Uterus (tissue), 4 donors: ENCODE measurements at places on chromosomes 12 and 14. TPM values are rescaled to one million over a fixed set of nuclear protein-coding genes. Genes with fewer than 3 reads are reported as not detected.

Gene DAO
- not detected for total RNA-seq

Gene TRHDE
- total RNA-seq = 31.2 TPM

Gene SYNE3
- total RNA-seq = 8.8 TPM

Gene MANSC4
- total RNA-seq = 0.73 TPM

Gene DPPA3
- not detected for total RNA-seq

Gene GALC
- total RNA-seq = 11.8 TPM

Gene MIP
- not detected for total RNA-seq

Gene MMP19
- 36.6 TPM for total RNA-seq

Gene SERPINA5
- 2.3 TPM for total RNA-seq

Gene ZFYVE1
- 14.7 TPM for total RNA-seq

- DNase-seq = no peak
Measured at GRCh38 chr12:91722072-91722471, 423.6 kb downstream of the BTG1 start.

DNA sequence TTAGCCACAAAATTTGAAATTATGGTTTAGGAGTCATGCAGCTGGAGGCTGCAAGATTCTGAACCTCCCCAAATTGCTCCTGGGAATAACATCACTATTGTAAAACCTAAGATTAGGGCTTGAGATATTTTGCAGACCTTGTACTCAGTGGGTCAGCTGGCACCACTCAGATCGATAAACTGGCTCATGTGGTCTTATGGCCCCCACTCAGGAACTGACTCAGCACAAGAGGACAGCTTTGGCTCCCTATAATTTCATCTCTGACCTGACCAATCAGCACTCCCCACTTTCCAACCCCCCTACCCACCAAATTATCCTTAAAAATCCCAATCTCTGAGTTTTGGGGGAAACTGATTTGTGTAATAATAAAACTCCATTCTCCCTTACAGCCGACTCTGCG, 161.6 kb downstream of the BRMS1L start:
- no peak for DNase-seq

- no peak for DNase-seq
Measured at GRCh38 chr14:20093442-20093841, 17.1 kb upstream of the OR4K17 start.

- no peak for DNase-seq
Measured at GRCh38 chr14:79298373-79298772, 912.9 kb downstream of the DIO2 start.

DNA sequence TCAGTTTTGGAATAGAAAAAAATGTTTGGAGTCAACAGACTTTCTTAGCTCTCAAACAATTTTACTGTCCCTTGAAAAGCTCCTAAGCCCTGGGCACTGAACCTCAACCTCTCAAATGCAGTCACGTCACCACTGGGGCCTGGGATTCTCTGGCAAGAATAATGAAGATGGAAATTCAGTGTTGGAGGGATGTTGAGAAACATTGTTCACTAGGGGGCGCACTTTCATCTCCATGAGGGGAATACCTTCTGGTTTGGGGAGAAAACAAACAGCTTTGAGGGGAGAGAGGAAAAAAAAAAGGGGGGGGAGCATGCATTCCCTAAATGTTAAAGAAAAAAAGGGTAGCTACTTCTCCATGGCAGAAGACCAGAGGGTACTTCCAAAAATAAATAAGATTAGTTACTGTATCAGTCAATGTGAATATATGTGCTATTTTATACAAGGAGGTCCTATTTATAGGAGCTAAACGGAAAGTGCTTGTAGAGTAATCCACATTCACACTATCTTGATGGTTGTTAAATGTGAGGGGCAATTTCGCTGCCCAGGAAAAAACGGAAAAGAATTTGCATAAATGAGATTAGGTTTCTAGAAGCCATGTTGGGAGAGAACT, 5.8 kb upstream of the TBPL2 start:
- peak; percentile 48 for DNase-seq

GRCh38 chr12:7602277-7602676, 63.4 kb downstream of the APOBEC1 start:
- no peak for DNase-seq

- DNase-seq = no peak
Measured at GRCh38 chr12:5440978-5441377, 9.1 kb downstream of the NTF3 start.

DNA sequence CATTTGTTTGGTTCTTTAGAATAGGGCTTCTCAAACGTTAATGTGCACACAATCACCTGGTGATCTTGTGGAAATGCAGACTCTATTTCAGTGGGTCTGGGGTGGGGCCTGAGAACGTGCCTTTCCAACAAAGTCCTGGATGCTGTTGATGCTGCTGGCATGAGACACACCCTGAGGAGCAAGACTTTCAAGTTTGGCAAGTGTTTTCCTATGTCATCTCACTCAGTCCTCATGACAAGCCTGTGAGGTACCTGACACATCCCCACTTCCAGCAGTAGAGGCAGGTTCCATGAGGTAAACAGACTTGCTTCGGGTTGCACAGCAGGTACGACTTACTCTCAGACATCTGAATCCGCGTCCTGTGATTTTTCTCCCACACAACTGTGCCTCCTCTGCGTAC, 147.1 kb downstream of the MYRFL start:
- DNase-seq = no peak

GRCh38 chr12:5442251-5443006, 10.5 kb downstream of the NTF3 start:
- DNase-seq = no peak

DNA sequence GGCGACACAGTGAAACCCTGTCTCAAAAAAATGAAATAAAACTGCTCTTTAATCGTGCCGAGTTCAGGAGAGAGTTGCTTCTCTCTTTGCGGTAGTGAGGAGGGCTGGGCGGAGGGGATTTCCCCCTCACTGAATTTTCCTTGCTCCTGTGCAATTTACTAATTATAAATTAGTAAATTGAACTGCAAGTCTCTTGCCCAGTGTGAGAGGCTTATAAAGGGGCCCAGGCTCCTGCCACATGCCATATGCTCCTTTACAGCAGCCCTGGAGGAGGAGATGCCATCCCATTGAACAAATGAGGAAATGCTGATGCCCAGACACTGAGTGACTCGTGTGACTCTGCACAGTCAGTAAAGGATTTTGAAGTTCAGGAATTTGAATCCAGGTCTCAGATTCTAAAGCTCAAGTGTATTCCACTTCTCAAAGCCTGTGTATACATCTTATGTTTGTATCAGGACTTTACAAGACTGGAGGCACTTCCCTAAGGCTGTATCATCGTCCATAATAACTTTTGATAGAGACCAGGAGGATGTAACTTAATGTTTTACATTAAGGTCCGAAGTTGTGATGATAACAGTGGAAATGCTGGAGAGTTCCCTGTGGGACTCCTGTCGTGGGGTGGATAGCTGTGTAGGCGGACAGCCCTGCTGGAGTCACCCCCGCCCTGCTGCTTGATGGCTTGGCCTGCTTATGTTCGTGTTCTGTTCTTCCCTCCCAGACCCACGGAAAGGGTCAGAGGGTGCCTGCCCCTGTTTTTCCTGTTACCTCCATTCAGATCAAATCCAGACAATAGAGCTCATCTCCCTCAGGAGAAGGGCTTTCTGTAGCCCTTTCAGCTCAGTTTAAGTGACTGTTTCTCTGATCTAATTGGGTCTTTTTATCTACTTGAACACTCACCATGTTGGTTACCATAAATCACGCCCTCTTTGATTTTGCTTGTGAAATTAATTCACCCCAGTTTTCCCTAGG, 13.9 kb downstream of the PELI2 start:
- DNase-seq = no peak

GRCh38 chr14:61438860-61439765, 117.7 kb downstream of the PRKCH start:
- DNase-seq = no peak

- no peak for DNase-seq
Measured at GRCh38 chr14:99586761-99587459, 17.1 kb downstream of the CCDC85C start.

DNA sequence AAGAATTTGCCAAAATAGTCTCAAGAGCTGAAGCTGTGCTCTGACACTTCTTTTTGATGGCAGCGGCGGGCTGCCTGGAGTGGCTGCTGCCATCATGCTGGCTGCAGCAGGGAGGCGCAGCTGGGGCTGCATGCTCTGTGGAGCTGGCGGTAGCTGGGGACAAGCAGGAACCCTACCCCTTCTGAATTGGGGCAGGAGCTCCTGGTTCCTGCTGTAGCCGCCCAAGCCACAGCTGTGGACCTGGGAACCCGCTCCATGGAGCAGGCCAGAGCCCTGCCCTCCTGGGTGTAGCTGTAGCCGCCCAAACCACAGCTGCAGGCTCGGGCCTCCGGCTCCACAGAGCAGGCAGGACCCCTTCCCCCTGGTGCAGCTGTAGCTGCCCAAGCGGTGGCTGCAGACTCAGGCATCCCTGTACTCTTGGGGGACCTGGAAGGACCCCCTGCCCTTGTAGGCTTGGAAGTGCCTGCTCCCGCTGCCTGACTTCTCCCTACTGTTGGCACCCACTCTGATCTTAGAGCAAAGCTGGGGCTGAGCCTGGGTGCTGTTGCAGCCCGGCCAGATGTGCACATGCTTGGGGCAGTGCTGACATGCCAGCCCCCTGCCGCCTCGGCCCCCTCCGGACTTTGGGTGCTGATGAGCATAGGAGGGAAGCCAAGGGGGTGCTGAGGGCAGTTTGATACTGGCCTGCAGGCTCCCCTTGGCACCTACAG, 33.3 kb downstream of the APAF1 start:
- DNase-seq = no peak

GRCh38 chr12:43992856-43993255, 157.0 kb downstream of the TMEM117 start:
- no peak for DNase-seq

- DNase-seq = no peak
Measured at GRCh38 chr14:68574906-68575305, 218.0 kb downstream of the ZFP36L1 start.

GRCh38 chr12:4015225-4016091, 142.3 kb upstream of the PARP11 start:
- no peak for DNase-seq
